Fibroblast of skin of left quadriceps (primary cell): ENCODE measurements at places on chromosomes 4 and X.

GRCh38 chrX:147891896-147892295 lies 19.8 kb upstream of the FMR1 start:
- DNase-seq, result no peak

- DNase-seq, result no peak
These were observed 3.1 kb upstream of the CDK16 start for GRCh38 chrX:47215291-47215900.

DNA sequence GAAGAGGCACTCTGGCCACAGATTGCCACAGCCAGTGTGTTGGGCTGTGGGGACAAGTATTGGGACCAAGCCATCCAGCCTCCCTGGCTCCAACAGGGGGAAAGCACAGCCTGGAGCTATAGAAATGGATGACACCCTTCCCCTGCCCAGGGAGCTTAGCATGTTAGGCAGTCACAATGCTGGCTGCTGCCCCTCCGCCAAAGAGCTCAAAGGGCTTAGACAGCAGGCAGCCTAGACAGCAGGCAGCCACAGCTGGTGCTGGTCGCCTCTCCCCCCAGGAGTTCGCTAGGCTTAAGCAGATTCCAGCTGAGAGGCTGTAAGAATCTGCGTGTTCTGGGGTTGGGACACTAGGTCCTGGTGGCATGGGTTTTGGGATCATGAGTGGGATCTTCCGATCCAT lies 94.5 kb upstream of the MXRA5 start:
- DNase-seq, result no peak

DNA sequence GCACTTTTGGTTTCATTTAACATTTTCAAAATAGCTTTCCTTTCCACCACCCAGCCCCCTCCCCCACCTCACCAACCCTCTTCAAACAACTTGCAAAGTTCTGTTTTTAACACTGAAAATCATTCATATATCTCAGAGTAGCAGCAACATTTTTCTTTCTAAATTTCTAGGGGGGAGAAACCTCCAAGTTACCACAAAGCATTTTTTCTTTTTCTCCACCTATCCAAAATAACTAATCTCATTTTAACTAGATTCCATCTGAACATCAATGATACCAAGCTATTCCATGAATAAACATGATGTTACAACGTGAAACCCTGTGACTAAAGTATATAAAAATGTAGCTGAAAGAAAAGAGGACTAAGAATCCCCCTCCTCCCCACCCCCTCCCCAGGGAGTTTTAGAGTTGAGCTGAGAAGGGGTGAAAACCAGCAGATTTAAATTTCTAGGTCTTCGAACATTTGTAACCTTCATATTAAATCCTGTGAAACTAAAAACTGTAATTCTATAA lies 5.2 kb downstream of the LDB2 start:
- peak; percentile 66 for DNase-seq

GRCh38 chrX:2710041-2710840 lies 19.1 kb downstream of the CD99 start:
- no peak for DNase-seq

GRCh38 chr4:25172961-25173915 lies 13.0 kb upstream of the SEPSECS start:
- peak; percentile 98 for DNase-seq

DNA sequence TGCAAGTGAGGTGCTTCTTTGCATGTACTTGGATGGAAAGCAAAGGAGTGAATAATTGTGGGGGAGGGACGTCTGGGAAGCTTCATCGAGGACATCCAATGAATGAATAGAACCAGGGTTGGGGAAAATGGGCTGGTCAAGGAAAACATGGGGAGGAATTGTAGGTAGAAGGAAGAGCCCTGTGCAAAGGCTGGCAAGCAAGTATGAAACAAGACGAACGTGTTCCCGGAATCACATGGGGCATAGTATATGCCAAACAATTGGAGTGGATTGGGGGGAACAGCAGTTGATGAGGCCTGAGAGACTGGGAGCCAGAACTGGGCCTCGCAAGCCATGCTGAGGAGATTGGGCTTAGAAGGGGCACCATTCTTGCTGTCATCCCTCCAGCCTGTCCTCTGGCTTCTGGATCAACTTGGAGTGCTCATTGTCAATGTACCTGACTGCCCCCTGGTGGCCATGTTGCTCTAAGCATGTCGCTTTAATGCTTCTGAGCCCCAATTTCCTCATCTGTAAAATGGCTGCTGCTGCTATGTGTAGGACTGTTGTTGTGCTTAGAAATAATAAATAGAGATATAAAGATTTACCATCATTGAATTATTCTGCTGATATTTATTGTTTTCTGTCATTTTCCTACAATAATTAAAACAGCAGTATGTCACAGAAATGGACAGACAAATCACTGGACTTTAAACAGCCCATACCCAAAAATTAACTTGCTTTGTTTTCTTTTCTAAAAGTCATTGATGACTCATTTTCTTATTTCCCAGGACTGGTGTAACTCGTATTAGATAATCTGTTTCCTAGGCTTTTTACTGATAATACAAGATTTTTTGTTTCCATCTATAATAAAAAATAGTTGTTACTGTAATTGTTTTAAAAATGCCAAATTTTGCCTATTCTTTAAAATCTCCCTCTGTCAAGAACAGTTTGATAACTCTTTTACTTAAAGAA lies 66.4 kb downstream of the JADE3 start:
- peak; percentile 26 for DNase-seq

GRCh38 chrX:44456685-44457084 lies 86.0 kb downstream of the FUNDC1 start:
- DNase-seq, result no peak

DNA sequence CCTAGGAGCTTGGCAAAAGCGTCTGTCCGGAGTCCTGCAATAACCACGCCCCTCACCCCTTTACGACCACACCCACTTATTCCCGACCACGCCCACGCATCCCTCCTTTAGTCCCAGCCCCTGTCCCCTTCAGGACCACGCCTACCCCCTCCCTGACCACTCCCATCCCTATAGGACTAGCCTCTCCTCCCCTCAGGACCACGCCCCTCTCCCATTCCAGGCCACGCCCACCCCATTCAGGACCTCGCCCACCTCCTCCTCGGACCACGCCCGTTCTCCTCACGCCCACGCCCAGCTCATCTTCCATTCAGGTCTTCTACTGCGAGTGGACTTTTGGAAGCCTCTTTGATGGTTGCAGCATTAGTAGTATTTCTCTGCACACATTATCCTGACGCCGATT lies 131.2 kb upstream of the STX18 start:
- no peak for DNase-seq

GRCh38 chr4:5365071-5366008 lies 314.1 kb downstream of the STK32B start:
- DNase-seq, result peak; percentile 87

GRCh38 chrX:9566150-9566621 lies 101.3 kb downstream of the TBL1X start:
- DNase-seq, result peak; percentile 82
